HL-60 (cell line): ENCODE measurements at places on chromosomes 12 and 14.
A peak's percentile ranks its signal among the peaks of the same experiment; 100 is the strongest.

DNA sequence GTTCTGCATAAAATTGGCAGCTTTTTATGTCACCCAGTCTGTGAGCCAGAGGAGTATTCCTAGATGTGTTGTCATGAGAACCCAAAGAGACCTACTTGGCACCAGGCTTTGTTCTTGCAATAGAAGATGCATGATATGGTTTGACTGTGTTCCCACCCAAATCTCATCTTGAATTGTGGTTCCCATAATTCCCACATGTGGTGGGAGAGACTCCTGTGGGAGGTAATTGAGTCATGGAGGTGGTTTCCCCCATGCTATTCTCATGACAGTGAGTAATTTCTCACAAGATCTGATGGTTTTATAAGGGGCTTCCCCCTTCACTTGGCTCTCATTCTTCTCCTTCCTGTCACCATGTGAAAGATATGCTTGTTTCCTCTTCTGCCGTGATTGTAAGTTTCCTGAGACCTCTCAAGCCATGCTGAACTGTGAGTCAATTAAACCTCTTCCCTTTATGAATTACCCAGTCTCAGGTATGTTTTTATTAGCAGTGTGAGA, 572.0 kb upstream of the ATP2B1 start:
- no peak for DNase-seq

DNA sequence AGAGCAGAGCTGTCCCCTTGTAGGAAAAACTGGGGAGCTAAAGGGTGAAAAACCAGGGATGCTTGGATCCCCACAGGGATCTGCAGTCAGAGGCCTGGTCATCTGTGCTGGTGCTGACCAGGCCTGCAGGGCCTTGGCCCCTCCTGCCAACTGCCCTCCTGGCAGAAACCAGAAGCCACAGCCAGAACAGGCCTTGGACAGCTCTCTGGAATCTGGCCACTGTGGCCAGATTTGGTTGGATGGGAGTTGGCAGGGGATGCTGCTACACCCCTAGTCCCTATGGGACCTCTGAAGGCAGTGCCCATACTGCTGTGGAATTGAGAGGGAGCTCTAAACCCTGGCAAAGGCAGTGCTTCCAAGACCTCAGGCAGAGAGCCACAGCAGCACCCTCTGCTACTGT, 9.2 kb upstream of the GPX2 start:
- DNase-seq = no peak

GRCh38 chr12:73665193-73665592, 872.4 kb upstream of the ATXN7L3B start:
- DNase-seq = no peak

GRCh38 chr12:91574391-91574790, 391.8 kb upstream of the DCN start:
- DNase-seq = no peak

- no peak for DNase-seq
Observed at GRCh38 chr12:92055877-92056276, 89.8 kb downstream of the BTG1 start.

DNA sequence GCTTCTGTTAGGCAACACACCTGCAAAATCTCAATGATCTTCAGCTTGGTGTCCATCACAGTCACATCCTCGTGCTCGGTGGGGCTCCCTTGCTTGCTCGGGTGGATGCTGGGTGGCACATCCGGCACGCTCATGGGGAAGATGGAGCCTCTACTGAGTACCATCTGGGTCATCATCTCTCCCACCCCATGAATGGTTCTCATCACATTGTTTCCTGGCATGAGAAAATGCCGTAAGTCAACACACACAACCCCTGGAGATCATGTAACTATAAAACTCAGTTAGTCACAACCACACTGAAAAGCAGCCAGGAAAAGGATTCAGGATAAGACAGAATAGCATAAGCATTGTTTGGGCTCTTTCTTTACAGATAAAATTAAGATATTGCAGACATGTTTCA, 201.1 kb downstream of the ITPR2 start:
- DNase-seq = no peak

DNA sequence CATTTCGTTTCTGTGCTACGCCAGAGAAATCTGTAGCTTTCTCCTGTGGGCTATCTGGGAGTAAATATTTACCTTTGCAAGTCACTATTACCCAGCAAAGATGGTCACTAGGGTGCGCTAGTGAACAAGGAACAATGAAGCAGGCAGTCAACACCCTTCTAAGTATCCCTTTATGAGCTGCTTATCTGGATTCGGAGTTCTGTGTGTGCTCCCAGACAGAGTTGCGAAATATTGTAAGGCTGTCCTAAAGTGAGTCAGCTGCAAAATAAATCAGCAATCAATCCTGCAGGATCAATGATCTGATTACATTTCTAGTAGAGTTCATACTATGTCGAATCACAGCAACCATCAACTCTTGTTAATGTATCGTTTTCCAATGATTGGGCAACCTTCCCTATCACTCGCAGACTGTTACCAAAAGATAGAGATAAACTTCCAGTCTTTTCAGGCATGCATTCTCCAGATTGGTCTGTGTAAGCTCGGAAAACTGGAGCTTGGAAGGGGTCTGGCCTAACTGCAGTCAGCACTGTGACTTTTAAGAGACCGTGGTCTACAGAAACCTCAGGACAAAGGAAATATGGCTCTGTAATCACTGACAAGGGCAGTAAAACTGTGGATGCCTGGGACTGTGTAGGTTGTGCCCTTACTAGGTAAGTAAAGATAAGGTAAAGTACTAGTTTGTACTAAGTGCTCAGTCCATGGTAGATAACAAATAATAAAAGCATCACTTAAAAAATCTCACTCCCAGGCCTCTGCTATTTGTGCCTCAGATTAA, 133.5 kb downstream of the KCNK10 start:
- DNase-seq = peak; percentile 62

- no peak for DNase-seq
Observed at GRCh38 chr12:42145552-42146215, 1.0 kb upstream of the GXYLT1 start.
